Right cardiac atrium (tissue), 5 donors: ENCODE measurements at places on chromosomes 6 and 20. TPM values are rescaled to one million over a fixed set of nuclear protein-coding genes. Genes with fewer than 3 reads are reported as not detected.

DNA sequence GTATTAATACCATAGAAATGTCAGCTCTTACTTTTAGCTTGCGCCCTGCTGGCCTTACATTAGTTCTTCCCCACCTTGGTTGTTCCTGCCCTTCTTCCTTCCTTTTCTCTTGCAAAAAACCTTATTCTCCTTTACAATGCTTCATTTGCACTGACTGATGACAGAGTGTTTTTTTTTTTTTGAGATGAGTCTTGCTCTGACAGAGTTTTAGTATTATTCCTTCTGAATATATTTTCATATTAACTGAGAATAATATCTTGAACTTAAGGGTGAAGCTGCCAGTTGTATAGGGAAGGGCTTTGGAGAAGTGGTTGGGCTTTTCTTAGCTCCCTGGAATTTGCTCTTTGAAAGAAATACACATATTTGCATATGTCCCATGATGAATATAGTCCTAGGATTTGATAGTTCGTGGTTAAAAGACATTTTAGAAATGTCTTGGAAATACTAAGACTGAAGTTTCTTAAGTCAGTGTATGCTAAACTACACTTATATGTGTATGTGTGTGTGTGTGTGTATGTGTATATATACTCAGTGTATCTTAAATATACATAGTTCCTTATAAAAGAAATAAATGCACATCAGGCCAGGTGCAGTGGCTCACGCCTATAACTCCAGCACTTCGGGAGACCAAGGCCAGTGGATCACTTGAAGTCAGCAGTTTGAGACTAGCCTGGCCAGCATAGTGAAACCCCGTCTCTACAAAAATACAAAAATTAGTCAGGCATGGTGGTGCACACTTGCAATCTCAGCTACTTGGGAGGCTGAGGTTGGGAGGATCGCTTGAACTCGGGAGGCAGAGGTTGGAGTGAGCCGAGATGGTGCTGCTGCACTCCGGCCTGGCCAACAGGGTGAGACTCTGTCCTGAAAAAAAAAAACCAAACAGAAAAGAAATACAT, 216.1 kb upstream of the MYLIP start:
- no peak for DNase-seq

GRCh38 chr6:168909288-168909687, 344.4 kb downstream of the THBS2 start:
- no peak for DNase-seq

DNA sequence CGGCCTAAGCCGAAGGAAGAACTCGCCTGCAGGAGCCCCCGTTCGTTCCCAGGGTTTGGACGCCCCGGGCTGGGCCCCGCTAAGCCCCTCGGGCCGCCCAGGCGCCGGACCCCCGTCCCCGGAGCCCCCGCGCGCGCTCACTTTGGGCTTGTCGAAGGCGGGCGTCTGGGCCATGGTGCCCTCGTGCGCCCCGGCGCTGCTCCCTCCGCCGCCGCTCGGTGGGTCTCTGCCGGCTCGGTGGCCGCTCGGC, 140 bp downstream of the ADA start:
- DNase-seq = no peak

GRCh38 chr20:42485556-42485955, 704.1 kb downstream of the PTPRT start:
- no peak for DNase-seq

GRM1 gene
- total RNA-seq = 0.29 TPM
